Mucosa of descending colon (tissue), 3 donors: ENCODE measurements at places on chromosomes 3 and 15. TPM values are rescaled to one million over a fixed set of nuclear protein-coding genes. Genes with fewer than 3 reads are reported as not detected.

DNA sequence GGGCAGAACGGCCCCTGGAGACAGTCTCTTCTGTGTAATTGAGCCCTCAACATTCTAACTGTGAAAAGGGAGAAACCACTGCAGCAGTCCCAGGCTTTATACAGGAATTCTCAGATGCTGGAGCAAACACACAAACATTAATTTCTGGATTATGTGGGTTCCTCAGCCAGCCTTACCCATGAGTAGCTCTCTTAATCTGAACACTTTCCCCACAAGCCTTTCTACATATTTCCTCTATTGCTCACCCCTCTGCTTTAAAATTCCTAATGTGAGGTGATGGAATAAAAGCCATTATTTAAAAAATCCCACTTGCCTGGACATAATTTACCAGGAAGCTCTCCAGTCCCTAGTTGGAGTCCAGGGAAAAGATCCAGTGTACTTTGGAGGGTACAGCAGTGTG is 139.0 kb downstream of the CTNNB1 start:
- no peak for DNase-seq

CD80 gene
- 0.58 TPM for total RNA-seq

SEC22C gene
- total RNA-seq = 18.3 TPM

DNA sequence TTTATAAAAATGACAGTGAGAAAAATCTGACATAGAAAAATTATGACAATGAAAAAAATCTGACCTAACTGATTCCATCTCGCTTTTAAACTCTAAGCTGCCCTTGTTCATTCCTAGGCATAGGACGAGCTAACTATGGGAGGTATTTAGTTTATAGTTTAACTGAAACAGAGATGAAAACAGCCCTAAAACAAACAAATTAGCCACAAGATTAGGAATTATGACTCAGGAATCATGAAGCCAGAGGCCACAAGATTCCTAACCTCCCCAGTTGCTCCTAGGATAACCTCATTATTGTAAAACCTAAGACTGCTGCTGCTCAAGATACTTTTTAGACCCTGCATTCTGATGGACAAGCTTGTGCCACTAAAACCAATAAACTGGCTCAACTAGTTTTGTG is 122.7 kb upstream of the MNS1 start:
- no peak for DNase-seq

GRCh38 chr15:22955544-22956119 is 24.5 kb downstream of the CYFIP1 start:
- DNase-seq = no peak

DNA sequence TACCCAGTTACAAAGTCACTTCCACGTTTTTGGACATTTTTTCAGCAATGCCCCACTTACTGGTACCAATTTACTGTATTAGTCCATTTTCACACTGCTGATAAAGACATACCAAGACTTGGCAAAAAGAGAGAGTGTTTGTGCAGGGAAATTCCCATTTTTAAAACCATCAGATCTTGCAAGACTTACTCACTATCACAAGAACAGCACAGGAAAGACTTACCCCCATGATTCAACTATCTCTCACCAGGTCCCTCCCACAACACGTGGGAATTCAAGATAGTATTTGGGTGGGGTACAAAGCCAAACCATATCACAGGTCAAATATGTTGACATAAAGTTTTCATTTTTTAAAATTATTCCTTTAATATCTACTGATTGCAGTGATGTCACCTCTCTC is 16.2 kb upstream of the ABI3BP start:
- DNase-seq = no peak

DNA sequence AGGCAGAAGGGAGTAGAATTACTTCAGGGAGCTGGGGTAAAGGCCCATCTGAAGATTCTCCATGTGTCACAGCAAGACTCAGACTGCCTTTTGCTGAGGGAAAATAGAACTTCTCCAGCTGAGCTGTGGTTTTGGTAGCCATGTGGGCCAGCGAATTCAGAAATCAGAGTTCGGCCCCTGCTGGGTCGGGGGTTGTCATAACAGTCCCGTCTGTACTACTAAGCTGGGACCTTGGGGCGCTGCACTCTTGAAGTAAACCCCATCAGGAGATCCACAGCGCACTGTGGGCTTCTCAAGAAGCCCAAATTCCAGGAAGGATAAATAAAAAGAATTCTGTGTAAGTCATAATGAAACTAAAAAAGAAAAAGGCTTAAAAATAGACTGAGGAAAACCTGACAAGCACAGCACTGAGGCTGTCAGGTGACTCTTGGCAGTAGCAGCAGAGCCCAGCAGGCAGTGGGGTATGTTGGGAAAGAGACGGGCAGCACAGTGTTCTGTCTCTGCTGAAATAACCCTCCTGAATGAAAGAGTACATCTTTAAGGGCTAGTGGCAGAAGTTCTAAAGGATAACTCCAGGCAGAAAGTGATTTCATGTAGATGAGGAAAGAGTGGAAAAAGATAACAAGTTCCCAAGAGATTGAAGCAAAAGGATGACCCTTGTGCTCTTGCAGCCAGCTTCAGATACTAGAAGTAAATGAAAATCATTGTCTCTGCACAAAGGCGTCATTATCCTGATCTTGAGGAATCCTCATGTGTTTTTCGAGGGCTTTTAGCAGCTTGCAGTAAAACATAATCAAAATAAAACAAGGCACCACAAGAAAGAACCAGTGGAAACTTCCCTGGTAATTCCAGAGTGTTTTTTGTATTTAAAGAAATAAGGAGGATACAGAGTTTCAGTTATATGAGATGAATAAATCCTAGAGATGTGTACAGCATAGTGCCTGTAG is 74.5 kb downstream of the RAB7A start:
- DNase-seq = no peak

DNA sequence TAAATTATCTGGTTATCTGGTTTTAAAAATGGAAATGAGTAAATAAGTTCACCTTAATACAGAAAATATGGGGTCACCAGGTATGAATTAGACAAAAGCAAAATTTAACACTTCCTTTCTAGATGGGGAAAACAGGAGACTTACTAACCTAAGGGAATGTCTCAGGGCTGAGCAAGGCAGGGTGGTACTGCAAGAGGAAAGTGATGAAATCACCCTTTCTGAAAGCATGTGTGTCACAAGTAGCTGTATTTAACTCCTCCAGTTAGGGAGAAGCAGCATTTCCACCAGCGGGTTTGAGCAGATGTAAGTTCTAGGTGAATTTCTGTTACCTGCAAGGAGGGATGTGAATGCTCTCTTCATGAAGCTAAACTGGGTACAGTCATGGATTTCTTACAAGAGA is 629.1 kb downstream of the MECOM start:
- no peak for DNase-seq

DNA sequence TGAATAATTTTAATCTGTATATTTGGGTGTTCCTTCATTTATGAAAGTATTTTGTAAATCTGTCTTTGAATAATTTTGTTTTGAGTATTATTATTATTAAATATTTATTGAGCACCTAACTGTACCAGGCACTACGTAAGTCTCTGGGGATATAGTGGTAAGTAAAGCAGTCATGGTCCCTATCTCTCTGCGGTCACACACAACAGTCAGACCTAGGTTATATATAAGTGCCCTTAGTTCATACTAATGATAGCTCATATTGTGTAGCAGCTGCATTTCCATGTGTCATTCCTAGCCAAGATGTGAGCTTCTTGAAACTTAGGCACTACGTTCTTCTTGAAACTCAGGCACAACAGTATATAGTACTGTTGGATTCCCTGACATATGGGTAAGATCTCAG is 12.4 kb downstream of the NKTR start:
- no peak for DNase-seq

GRCh38 chr3:118781232-118781631 is 253.4 kb downstream of the IGSF11 start:
- DNase-seq = no peak

DNA sequence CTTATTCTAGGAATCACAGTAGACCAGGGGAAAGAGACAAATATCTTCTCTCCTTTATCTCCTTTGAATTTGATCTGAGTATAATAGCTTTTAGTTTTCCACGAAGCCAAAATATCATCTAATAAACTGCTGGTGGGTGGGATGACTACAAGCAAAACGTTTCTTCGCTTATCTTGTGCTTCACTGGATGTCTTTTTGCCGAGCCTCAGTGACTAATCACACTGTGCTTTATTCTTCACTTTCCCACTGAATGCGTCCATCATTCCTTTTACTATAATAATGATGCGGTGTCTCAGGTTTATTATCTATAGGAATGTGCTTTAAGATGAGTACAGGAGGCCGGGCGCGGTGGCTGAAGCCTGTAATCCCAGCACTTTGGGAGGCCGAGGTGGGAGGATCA is 32.5 kb downstream of the CEP152 start:
- DNase-seq = no peak

VGLL3 gene
- 1.5 TPM for total RNA-seq

LRTM1 gene
- total RNA-seq = not detected

GP5 gene
- 0.19 TPM for total RNA-seq

CLSTN2 gene
- total RNA-seq = 5.3 TPM

PLSCR5 gene
- total RNA-seq = not detected
